Astrocyte (in vitro differentiated cells and primary cell): ENCODE measurements at places on chromosomes 1 and 21. TPM values are rescaled to one million over a fixed set of nuclear protein-coding genes. Genes with fewer than 3 reads are reported as not detected.

DNA sequence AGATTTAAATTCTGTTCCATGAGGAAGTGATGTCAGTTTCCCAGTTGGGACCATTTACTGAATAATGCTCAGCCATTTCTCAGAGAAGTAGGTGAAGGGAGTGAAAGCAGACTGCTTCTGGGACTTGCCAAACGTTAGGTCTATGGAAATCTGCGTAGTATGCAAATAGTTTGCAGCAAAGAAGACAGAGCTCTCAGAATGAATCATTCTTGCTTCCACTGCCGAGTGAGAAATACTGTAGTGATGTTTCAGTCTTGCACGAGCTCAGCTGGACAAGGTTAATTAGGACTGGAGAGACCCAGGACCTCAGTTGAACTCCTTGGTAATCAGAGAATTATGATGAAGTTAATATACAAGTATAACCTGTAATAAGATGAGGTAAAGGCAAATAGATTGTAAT, 317.7 kb upstream of the DAB1 start:
- H3K4me3 ChIP-seq = no peak overlapping the region
- H3K4me1 ChIP-seq = no peaks in the 10 kb centered on the region
- no peak overlapping the region for H3K27ac ChIP-seq
- DNase-seq = no peak
- no peaks in the 10 kb centered on the region for H3K27me3 ChIP-seq

DNA sequence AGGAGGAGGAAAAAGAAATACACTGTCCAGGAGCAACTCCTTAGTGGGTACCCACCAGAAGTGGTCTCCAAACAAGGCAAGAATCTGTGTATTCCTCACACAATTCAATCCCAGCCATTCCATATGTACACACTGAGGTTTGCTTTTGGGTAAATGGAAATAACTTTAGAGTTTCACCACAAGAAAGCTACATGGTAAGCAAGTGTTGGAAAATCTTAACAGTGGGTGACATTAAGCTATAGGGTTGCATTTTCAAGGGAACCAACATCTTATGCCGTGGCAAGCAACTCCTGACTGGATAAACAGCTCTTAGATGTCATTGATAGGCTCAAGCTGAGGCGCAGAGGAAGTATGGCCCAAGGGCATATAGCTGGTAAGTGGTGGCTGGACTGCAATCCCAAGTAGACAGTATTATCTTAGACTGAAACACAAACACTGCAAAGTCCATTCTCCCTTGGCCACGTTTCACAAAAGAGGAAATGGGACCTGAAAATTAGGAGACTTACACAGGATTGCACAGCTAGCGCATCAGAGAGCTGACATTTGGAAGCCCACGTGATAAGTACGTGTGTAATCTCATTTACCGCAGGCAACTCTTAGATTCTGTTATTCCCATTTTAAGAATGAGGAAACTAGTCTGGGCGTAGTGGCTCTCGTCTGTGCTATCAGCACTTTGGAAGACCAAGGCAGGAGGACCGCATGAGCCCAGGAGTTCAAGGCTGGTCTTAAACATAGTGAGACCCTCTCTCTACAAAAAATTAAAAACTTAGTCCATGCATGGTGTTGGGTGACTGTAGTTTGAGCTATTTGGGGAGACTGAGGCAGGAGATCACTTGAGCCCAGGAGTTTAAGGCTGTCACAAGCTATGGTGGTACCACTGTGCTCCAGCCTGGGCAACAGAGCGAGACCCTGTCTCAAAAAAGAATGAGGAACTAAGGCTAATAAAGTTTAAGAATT, 4.0 kb upstream of the BRWD1 start:
- no peaks in the 10 kb centered on the region for H3K36me3 ChIP-seq
- no peak for DNase-seq
- H3K4me3 ChIP-seq = no peak overlapping the region
- peaks cover 6% of the 10 kb centered on the region for H3K4me1 ChIP-seq
- H3K27ac ChIP-seq = no peak overlapping the region

The OLFML3 gene
- total RNA-seq = 23.2 and 26.7 TPM in 2 replicates

- H3K27me3 ChIP-seq = no peaks in the 10 kb centered on the region
- H3K36me3 ChIP-seq = no peaks in the 10 kb centered on the region
- no peak overlapping the region for H3K27ac ChIP-seq
- H3K4me3 ChIP-seq = no peak overlapping the region
- no peaks in the 10 kb centered on the region for H3K4me1 ChIP-seq
Observed at GRCh38 chr1:4367230-4367777, 287.1 kb upstream of the AJAP1 start.

The ZBTB8B gene
- total RNA-seq = 0.12 and 0.18 TPM in 2 replicates
